ENCODE measurements at places on chromosomes 7 and 10.

DNA sequence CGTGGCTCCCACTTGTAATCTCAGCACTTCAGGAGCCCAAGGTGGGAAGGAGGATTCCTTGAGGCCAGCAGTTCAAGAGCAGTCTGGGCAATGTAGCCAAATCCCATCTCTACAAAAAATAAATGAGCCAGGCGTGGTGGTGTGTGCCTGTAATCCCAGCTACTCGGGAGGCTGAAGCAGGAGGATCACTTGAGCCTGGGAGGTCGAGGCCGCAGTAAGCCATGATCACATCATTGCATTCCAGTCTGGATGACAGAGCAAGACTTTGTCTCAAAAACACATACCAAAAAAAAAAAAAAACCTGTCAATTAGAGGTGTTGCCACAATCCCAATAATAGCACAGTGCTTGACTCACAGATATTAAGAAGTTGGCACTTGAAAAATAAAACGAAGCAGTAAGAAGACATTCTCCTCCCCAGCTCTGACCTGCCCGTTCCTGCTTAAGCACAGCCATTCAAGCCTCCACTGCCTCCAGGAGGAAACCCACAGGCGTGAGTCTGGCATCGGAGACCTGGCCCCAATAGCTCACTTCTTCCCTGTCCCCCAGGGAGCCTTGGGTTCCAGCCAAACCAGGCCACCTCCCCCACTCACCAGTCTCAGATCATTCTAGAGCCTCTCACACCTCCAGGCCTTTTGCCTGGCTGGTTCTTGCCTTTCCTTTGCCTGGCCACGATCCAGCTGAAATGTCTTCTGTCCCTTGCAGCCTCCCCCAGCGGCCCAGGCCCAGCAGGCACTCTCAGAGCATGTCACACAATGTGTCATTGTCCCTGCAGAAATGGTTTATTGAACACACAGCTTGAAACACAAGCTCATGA, 45.3 kb upstream of the GTF2I start:
- peak; percentile 80 for DNase-seq

DNA sequence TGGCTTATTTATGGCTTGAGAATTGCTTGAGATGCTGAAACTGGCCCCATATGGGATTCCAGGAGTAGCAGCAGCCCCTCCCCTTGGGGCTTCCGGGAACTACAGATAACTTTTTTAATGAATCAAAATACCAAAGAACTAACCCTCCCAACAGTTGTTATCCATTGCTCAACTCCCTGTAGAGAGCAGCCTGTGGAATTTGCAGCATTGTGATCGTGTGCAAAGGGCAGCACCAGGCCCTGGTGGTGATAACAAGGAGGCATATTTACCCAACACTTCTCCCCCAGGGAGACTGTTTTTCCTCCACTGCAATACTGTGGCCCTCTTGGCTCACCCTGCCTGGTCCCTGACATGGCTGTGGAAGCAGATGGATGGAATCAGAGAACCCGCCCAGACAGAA, 196.2 kb downstream of the PLXNA4 start:
- DNase-seq = no peak

GRCh38 chr10:95987685-95988426, 55.5 kb upstream of the CCNJ start:
- DNase-seq = no peak

GRCh38 chr10:7971949-7972348, 82.5 kb upstream of the GATA3 start:
- no peak for DNase-seq

DNA sequence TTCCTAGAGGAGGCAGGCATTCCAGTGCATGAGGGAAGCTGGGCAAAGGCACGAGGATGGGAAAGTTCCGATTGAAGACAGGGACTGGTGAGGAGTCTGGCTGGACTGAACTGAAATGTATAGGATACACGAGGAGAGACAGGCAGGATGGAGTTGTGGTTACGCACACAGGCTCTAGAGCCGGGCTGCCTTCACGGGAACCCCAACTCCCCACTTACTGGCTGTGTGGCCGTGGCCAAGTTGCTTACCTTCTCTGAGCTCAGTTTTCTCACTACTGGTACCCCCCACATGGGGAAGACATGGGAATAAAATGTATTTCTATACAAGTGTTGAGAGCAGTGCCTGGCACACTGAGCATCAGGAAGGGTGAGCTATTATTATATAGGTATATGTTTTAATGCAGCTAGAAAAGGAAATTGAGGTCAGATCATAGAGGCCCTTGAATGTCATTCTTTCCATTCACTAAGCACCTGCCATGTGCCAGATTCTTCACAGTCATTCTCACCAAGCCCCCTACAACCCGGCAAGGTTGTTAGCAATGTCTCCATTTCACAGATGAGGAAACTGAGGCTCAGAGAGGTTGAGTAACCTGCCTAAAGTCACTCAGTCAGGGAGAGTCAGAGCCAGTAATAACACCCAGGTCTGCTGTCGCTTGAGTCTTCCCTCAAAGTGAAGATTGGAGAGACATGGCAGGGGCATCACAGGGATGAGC, 9.7 kb downstream of the CHST3 start:
- no peak for DNase-seq

DNA sequence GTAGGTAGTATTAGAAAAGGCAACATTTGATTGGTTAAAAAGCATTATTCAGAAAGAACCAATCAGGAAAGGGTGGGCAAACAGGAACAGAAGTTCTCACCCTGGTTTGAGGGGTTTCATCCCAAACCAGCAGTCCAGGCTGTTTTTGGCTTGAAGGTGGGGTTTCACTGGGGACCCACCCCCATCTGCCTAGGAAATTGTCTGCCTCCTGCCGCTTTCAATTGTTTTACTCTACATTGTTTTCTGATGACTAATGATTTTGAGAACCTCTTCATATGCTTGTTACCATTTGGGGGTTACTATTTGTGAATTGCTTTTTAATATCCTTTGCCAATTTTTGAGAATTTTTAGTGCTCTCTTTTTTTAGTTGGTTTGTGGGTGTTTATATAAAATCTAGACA, 3.3 kb upstream of the PCBD1 start:
- DNase-seq = peak; percentile 14

- peak; percentile 60 for DNase-seq
Measured at GRCh38 chr10:1198453-1199344, 142.5 kb downstream of the WDR37 start.

DNA sequence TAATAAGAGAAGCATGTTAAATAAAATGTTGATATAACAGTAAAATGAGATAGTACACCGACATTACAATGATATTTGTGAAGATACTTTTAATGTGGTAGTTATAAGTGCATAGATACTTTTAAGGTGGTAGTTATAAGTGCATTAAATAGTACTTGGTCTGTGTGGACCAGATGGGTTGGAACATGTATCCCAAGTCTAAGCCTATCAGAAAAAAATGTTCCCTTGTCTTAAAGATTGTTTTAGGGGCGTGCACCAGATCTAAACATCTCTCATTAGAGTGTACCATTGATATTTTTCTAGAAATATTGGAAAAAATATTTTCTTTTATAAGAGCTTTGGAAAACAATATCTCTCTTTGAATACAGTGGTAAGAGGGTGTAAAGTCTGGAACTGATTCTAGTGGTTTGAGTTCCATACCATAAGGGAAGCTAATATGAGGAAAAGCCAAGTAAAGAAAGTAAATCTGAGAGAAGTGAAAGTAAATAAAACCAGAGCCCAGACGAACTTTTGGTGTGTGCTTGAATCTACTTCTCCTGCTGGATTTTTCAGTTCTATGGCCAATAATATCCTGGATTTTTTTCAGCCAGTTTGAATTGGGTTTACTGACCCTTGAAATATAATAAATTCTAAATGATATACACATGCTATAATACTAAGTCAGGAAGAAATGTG, 175.3 kb downstream of the MBL2 start:
- no peak for DNase-seq

DNA sequence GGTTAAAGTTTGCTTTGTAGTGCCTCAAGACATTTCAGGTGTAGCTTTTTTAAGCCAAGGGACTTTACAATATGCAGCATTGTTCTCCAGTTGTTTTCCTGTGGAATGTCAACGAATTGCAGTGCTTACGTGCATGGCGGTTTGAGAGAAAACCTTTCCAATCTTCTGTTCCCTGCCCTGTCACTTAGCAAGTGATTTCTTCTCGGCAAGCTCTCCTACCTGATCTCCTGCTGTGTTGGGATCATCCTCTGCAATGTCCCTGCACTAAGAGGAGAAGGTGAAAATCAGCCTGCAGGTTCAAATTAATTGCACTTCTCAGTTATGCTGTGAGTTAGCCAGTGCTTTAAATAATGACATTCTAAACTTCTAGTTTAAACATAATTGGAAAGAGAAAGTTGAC, 197.6 kb upstream of the FZD1 start:
- peak; percentile 64 for DNase-seq

GRCh38 chr7:131219312-131220041, 108.2 kb upstream of the MKLN1 start:
- DNase-seq = no peak

- peak; percentile 46 for DNase-seq
Measured at GRCh38 chr10:129741280-129741977, 222.6 kb downstream of the EBF3 start.

- peak; percentile 62 for DNase-seq
Measured at GRCh38 chr10:13528123-13528874, 515 bp downstream of the BEND7 start.

DNA sequence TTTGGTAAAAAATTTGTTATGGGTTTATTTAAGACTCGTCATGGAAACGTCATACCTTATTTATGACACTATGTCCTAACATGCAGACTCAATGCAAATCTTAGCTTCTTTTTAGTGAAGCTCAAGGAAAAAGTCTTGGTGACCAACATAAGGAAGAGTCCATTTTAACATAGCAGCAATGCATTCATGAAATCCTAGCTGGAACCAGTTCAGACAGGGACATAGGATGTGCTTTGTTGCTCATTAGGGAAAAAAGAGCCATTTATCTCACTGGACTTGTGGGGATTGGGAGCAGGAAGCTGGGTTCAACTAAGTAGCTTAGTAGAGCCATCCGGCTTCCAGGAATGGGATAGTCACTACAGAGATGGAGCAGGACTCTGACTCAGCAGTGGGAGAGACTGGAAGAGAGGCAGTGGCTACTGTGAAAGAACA, 100.7 kb upstream of the DKK1 start:
- DNase-seq = peak; percentile 85

DNA sequence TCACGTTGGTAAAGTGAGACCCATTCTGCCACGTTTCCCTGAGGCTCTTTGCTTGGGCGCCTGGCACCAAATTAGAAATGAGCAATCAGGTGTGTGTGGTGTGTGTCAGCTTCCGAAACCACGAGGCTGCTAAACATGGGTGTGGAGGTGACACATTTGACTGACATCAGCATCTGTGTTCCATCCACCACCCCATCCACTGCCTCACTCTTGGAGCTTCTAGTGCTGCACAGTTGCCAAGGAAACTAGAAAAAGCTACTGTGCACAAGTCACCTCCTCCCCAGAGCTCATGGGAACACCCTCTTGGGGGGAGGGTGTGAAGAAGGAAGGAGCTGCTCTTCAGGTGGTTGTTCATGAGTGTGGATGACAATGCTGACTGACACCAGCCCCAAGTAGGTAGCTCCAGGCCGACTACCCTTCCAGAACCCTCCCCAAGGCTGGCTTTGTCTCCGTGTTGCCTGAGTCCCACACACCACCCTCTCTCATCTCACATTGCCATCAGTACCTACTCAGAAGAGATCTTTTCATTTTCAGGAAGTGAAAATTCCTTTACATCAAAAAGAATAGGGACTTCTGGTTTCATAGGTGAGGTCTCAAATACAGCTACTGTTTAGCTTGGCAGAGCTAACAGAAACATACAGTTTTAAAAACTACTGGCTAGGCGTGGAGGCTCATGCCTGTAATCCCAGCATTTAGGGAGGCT, 152.2 kb downstream of the TMEM178B start:
- peak; percentile 4 for DNase-seq

DNA sequence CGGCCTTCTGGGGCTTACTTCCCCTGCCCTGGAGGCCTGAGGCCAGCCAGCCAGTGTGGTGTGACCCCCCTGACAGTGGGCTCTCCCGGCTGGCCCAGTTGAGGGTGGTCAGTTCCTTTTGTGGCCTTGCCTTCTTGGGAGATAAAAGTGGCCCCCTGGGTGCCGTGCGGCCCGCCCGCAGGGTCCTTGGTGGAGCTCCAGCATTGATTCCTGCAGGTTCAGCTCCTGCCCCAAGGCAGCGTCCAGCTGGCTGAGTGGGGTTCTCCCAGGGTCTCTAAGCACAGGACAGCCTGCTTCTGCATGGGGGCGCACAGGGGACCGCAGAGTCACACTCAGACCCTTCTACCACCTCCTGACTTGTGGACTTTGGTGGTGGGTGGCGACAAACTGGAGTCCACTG, 62.1 kb downstream of the CUX1 start:
- DNase-seq = no peak

DNA sequence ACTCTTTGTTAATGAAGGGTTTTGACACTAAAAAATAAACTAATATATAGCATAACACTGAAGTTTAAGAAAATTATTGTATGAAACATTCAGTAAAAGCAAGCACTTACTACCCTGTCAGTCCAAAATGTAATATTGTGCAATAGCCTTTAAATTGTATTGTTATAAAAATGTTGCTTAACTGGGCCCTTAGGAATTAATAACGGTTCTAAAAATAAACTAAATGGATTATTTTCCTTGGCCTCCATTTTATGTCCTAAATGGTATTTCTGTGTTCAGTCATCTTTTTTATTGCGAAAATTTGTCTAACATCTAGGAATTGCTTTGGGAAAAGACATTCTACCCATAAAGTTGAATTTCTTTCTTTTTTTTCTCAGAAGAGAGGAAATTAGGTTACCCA, 49.0 kb upstream of the ABI1 start:
- DNase-seq = no peak

- peak; percentile 66 for DNase-seq
Measured at GRCh38 chr7:132049462-132050304, 493.3 kb upstream of the PODXL start.

DNA sequence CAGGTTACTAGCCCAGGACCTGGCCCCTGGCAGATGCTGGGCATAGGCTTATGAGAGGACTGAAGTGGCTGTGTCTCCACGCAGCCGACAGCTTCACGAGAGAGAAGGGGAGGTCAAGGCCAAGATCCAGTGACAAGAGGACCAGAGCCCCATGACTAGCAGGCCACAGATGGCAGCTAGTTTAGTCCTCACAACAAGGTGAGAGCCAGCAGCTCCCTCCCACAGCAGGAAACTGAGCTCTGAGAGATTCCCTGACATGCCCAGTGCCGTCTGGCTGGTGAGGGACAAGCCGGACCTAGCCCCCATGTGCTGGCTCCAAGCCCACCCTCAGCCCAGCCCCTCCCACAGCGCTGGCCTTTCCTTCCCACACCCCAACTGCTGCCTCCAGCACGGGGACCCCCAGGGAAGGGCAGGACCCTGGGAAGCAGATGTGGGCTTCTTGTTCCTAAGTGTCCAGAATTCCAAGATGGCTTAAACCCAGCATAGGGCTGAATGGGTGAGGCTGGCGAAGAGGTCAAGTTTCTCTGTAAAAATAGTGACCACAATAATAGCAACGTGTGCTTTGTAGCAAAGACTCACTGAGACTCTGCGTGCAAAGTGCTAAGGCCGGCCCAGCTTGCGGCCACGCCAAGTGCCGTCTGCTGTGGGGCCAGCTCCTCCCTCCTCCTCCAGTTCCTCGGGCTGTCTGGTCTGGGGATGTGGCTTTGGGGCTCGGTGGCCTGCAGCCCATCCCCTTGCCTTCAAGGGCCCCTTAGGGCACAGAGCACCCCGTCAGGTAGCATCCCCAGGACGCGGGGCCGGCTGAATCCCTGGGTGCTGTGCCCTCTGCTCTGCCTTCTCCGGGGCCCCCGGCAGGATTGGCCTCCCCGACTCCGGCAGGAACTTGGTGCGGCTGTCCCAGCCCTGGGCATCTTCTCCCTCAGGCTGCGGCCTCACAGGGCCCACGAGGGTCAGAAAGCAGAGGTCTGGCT, 7.8 kb upstream of the FAM20C start:
- no peak for DNase-seq

Data from islet precursor cell (in vitro differentiated cells).